Activated CD8-positive, alpha-beta T cell treated with anti-CD3 and anti-CD28 coated beads for 36 hours (primary cell): ENCODE measurements at places on chromosomes 13 and 19.

DNA sequence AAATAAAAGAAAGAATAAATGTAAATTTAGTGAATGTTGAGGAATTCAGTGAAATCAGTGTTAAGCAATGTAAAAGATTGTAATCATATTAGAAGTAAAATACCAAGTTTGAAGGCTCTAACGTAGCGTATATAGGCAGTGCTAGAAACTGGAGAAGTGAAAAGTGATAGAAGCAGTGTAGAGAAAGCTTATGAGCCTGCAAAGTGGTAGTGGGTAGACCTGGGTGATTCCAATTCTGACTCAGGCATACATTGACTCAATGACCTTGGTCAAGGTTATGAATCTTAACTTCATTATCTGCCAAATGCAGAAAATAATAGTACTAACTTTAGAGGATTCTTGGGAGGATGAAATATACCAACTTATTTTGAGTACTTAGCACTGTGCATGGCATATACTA is 4.1 kb downstream of the SLC10A2 start:
- no peak overlapping the region for H3K27ac ChIP-seq
- H3K36me3 ChIP-seq: no peaks in the 10 kb centered on the region
- no peak for DNase-seq

DNA sequence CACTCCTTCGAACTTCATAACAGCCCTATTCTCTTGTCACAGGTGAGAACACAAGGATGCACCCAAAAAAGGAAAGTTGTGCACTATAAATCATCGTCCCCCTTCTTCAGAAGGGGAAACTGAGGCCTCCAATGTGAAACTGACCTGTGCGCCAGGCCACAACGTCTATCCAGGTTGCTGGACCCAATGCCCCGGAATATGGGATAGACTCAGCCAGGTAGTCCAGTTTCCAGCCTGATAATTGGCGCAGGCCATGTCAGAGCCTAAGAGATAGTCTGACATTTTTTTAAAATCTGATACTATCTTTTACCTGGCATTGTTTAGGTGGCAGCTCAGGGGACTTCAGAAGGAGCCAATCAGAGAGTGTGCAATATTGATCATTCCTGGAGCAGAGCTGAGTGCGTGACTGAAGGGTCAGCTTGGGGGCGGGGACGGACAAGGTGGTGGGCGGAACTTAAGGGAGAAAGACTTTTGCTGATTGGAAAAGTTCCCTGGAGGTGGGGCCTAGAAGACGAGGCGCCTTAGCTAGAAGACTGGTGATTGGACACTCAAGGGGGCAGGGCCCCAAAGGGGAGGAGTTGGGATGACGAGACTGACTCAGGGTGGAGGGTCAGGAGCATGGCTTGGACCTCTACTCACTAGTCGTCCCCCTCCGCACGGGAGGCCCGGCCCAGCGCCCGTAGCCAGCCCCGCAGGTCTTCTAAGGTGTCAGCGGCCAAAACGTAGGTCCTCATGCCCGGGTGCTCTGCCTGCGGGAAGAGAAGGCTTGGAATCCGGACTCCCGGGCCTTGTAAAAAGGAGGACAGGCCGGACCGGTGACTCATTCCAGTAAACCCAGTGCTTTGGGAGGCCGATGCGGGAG is 8.5 kb downstream of the PLEKHA4 start:
- peak; percentile 50 for DNase-seq
- H3K27me3 ChIP-seq: no peaks in the 10 kb centered on the region
- H3K4me3 ChIP-seq: peak overlapping the region; percentile 26
- H3K27ac ChIP-seq: peak overlapping the region; percentile 46
- no peaks in the 10 kb centered on the region for H3K36me3 ChIP-seq

DNA sequence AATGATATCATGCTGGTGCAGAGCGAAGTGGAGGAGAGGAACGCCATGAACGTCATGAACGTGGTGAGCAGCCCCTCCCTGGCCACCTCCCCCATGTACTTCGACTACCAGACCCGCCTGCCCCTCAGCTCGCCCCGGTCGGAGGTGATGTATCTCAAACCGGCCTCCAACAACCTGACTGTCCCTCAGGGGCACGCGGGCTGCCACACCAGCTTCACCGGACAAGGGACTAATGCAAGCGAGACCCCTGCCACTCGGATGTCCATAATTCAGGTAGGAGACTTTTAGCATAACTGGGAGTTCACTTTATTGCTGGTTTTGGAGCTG is 3.3 kb downstream of the PCDH17 start:
- peaks cover 27% of the 10 kb centered on the region for H3K4me1 ChIP-seq
- H3K27me3 ChIP-seq: peaks cover 48% of the 10 kb centered on the region
- no peak overlapping the region for H3K4me3 ChIP-seq
- H3K36me3 ChIP-seq: peaks cover 5% of the 10 kb centered on the region
- DNase-seq: peak; percentile 1

GRCh38 chr19:4675346-4675745 is 5.2 kb upstream of the MYDGF start:
- H3K27me3 ChIP-seq: no peaks in the 10 kb centered on the region
- H3K27ac ChIP-seq: no peak overlapping the region
- no peak overlapping the region for H3K4me3 ChIP-seq
- DNase-seq: no peak
- H3K36me3 ChIP-seq: peaks cover 12% of the 10 kb centered on the region

GRCh38 chr19:15469513-15470297 is 5.4 kb upstream of the RASAL3 start:
- H3K27ac ChIP-seq: peak overlapping the region; percentile 62
- peak; percentile 64 for DNase-seq
- peak overlapping the region; percentile 74 for H3K4me3 ChIP-seq
- peaks cover 48% of the 10 kb centered on the region for H3K4me1 ChIP-seq
- H3K27me3 ChIP-seq: no peaks in the 10 kb centered on the region

DNA sequence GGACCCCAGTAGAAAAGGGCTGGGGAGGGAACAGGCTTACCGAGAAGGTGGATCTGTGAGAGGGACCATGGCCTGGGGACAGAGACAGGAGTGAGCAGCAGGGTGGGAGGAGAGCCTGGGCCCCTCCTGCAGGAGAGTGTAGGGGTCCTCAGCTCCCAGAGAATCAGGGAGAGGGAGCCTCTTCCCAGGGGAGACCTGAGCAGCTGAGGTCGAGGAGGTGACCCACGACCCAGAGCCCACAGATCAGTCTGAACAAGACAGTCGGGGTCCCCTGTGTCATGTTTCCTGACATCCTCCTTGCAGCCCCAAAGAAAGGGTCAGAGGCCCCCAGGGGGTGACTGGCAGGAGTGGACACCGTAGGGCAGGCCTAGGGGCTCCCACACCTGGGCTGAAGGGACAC is 6.7 kb downstream of the CEACAM4 start:
- no peaks in the 10 kb centered on the region for H3K4me1 ChIP-seq
- no peak overlapping the region for H3K4me3 ChIP-seq
- H3K27ac ChIP-seq: no peak overlapping the region

GRCh38 chr13:74128156-74128767 is 5.9 kb downstream of the KLF12 start:
- no peaks in the 10 kb centered on the region for H3K27me3 ChIP-seq
- peaks cover 73% of the 10 kb centered on the region for H3K4me1 ChIP-seq
- peak overlapping the region; percentile 87 for H3K27ac ChIP-seq

GRCh38 chr13:70612881-70613280 is 504.6 kb upstream of the KLHL1 start:
- H3K4me1 ChIP-seq: no peaks in the 10 kb centered on the region
- H3K4me3 ChIP-seq: no peak overlapping the region
- no peak overlapping the region for H3K27ac ChIP-seq
- DNase-seq: no peak
- H3K36me3 ChIP-seq: no peaks in the 10 kb centered on the region

DNA sequence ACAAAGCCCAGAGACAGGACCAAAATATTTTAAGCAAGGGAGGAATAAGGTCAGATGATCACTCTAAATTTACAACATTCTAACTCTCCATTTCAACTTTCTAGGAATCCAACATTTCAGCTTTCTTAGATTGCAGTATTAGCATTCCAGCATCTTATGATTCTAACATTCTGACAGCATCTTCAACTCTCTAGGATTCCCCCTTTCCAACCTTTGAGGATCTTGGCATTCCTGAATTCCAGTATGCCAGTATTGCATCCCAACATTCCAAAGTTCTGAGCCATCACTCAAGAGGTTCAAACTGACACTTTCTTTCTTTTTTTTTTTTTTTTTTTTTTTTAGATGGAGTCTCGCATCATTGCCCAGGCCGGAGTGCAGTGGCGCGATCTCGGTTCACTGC is 13.8 kb downstream of the TGFB1 start:
- peaks cover 36% of the 10 kb centered on the region for H3K4me1 ChIP-seq
- H3K27me3 ChIP-seq: no peaks in the 10 kb centered on the region
- DNase-seq: no peak
- H3K4me3 ChIP-seq: no peak overlapping the region
- peaks cover 46% of the 10 kb centered on the region for H3K36me3 ChIP-seq

DNA sequence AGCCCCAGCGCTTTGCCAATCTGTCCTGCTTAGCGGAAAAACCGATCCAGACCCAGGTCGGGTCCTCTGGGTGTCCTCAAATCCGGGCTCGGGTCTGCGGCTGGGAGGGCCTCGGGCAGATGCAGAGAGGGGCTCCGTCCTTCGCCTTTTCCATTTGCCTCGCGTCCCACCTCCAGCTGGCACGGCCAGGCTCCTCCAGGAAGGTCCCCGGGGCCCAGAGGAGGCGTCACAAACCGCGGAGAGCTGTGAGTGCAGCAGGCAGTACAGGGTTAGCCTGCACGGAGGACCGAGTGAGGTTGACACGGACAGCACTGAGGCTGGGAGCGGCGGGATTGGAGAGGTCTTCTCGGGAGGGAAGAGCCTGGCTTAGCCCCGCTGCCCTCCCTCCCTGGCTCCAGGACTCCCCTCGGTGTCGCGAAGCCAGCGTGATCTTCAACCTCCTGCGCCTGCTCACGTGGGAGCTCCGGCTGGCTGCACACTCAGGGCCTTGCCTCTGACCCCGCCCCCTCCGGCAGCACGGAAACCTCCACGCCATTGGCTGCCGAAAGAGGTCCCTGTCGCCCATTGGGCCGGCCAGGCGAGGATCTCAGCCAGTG is 2.8 kb upstream of the IFNL2 start:
- DNase-seq: no peak
- no peak overlapping the region for H3K4me3 ChIP-seq
- H3K27me3 ChIP-seq: peaks cover 31% of the 10 kb centered on the region
- peaks cover 2% of the 10 kb centered on the region for H3K4me1 ChIP-seq
- no peak overlapping the region for H3K27ac ChIP-seq

DNA sequence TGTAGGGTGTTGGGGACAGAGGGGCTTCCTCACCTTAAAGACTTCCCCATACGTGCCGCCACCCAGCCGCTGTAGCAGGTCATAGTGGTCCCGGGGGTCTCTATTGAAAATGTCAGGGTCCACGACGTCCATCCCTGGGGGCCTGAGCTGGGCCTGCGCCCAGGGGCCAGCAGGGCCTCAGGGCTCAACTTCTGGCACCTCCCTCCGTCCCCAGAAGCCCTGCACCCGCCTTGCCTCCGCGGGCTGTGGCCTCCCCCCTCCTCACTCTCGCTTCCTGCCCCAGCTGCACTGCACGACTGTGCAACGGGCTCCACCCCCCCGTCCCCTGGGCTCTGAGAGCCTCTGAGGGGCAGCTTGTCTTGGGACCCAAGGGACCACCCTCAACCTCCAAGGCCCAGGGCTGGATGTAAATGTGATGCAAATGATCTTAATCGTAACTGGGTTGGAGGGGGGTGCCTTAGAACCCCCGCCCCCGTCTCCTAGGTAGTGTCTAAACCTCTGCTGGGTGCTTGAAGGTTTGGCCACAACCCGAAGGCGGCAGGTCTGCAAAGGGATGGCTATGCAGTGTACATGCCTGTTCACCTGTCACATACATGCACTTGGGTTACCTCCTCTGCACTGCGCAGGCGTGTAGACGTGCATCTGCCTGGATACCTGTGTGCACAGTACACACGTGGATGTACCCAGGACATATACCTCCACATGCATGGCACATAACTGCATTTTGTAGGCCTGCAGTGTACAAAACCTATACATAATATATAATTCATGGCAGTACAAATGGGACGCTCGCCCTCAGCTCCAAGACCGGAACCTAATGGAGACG is at the start of gene MAP4K1:
TSS of gene MAP4K1 (minus strand) at position 190 of the 826 bp plus-strand sequence. CDS start at position 132, 58 bp downstream.
- peak within 1 kb of the TSS; percentile 99 for H3K27ac ChIP-seq
- peaks cover 45% of the 10 kb centered on the region for H3K36me3 ChIP-seq
- H3K4me3 ChIP-seq: peak within 1 kb of the TSS; percentile 99
- peaks cover 48% of the 10 kb centered on the region for H3K4me1 ChIP-seq
- DNase-seq: peak; percentile 87
- no peaks in the 10 kb centered on the region for H3K27me3 ChIP-seq

DNA sequence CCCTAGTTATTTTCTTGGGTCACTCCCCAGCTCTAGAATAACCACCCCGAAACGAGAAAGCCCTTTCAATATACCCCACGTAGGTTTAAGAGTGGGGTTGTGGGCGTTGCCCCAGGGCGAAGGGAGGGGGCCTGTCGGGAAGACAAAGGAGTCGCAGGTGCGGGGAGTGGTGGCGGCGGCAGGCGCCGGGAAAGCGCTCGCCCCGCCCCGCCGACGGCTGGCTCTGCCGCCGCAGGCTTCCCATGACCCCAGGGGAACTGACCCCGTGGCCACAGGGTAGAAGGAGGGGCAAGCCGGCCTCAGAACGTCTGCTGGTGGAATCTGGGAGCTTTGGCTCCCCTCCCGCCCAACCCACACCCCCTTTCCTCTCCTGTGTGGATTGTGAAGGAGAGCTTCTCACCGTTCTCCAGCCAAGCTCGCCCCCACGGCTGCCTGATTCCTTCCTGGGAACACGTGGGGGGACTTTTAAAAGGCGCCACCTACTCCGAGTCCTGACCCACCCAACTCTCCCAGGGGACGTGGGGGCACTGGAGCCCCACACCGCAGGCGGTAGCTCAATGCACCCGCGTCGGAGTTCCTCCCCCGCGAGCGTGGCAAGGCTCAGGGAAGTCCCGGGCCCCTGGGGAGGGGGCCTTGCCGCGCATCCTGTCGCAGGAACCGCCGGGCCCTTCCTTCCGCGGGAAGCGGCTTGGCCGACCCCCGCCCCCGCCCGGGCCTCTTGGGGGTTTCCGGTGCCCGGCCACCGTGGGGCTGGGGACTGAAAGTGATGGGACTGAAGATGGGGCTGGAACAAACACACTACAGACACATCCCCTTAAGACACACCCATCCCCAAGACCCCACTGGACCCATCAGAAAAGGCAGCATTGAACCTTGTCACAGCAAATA is 5.5 kb downstream of the IER2 start:
- H3K36me3 ChIP-seq: peaks cover 23% of the 10 kb centered on the region
- peak; percentile 88 for DNase-seq

DNA sequence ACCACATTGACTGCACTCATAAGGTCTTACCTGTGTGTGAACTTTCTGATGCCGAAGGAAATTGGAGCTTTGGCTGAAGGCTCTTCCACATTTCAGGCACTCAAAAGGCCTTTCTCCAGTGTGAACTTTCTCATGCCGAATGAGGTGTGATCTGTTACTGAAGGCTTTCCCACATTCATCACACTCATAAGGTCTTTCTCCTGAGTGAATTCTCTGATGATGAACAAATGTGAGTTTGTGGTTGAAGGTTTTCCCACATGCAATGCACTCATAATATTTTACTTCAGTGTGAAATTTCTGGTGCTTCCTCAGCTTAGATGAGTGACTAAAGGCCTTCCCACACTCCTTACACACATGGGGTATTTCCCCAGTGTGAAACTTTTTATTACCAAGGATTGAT is 5.7 kb downstream of the ZNF132 start:
- DNase-seq: no peak
- H3K27ac ChIP-seq: no peak overlapping the region
- peaks cover 11% of the 10 kb centered on the region for H3K4me1 ChIP-seq
- H3K27me3 ChIP-seq: no peaks in the 10 kb centered on the region
- no peak overlapping the region for H3K4me3 ChIP-seq

- no peak for DNase-seq
- H3K27me3 ChIP-seq: no peaks in the 10 kb centered on the region
- H3K27ac ChIP-seq: no peak overlapping the region
- no peak overlapping the region for H3K4me3 ChIP-seq
- H3K36me3 ChIP-seq: peaks cover 5% of the 10 kb centered on the region
Measured at GRCh38 chr19:47633517-47633916, 24.6 kb downstream of the BICRA start.
